K562 (cell line): ENCODE measurements at places on chromosomes 16 and 17.
A peak's percentile ranks its signal among the peaks of the same experiment; 100 is the strongest.

DNA sequence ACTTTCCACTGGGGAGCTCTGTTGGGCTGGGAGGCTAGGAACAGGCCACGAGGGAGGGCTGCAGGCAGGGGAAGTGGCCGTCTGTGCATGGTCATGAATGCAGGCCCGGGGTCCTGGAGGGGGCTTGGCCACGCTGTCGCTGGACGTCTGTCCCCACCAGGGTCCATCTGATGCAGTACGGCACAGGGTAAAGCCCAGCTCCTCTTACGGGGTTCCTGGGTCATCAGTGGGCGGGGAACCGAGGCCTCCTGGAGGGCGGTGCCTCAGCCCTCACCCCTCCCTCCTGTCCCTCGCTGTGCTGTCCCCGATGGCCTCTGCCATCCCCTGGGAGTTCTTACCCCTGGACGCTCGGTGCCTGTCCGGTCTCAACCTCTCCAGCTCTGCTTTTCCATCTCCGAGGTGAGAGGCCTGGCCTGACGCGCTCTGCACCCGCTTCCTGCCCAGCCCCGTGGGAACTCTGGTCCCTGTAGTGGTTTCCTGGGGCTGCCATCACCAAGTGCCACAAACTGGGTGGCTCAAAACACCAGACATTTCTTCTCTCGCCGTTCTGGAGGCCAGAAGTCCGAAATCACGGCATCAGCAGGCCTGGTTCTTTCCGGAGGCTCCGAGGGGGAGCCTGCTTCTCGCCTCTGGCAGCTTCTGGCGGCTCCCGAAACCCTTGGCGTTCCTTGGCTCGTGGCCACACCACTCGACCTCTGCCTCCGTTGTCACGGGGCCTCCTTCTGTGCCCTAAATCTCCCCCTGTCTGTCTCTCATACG, 182.8 kb downstream of the SEC14L1 start:
- peak; percentile 78 for DNase-seq

DNA sequence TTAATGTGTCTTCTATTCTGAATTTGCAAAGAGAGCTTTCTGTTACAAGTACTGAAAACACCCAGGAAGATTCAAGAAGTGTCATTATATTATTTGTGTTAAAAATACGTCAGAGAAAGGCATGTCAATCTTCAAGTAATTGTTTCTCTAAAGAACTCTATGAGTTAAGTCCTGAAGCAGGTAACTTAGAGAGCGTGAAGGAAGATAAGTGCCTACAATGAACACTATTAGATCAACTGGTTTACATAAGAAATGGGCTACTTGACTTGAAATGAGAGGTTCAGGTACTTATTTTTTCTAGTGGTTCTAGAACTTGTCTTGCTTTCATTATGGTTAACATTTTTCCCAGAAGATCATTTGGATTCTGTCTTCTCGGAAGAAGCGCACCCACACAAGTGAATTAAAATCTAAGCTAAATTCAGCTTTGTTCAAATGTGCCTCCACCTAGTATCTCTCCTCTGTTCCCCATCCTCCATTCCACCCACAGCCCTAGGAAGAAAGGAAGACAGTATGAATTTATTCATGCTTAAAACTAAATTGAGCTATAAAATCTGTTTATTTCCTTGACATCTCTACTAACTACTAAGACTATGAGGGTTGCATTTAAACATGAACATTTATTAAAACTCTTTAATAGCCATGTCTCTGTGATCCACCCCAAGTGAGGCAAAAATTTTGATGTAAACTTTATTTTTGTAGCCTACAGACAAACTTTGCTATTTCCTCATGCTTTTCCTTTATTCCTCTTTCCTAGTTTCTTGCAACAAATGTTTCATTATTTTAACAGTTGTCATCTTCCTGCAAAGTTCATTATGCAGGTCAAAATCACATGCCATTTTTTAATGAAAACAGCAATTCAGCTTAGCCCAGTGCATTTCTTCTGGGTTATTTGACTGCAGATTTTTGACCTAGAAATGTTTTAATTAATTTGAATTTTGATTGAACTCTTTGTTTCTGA, 206.8 kb downstream of the KCNJ2 start:
- no peak for DNase-seq

- DNase-seq, result peak; percentile 43
These were observed at the start of gene DHX58 for GRCh38 chr17:42112552-42113176. TSS of gene DHX58 (minus strand) at chr17:42112714. CDS start at chr17:42111892, 822 bp downstream.

- no peak for DNase-seq
These were observed 9.7 kb upstream of the NKD1 start for GRCh38 chr16:50538411-50539052.

DNA sequence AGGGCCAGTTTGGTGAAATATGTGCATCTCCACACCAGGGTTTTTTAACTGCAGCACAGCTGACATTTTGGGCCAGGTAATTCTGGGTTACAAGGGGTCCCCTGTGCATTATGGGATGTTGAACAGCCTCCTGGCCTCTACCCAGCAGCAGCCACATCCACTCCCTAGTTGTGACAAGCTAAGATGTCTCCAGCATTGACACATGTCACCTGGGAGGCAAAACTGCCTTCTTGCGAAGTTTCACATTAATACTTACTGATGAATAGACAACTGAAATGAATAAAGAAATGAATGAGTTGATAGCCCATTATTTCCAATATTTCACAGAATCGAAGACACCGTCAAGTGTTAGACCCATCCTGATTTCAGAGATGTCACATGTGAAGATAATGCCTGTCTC, 383.7 kb downstream of the CPPED1 start:
- DNase-seq, result no peak

DNA sequence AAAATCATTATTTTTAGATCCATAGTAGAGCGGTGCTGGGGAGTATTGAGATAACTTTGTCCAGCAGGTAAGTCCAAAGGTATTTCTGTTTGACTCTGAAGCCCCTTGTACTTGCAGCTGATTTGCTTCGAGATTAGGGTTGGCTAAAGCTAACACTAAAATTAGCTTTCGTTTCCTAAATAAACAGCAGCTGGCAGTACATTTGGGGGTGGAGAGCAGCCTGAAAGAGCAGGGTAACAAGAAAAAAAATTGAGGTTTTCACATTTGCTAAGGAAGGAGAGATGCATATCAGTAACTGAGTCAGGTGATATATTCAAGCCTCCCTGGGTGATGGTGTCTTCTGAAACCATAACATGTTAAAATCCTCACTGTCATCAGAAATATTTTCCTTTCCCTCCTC, 37.4 kb upstream of the TMC5 start:
- DNase-seq, result no peak

DNA sequence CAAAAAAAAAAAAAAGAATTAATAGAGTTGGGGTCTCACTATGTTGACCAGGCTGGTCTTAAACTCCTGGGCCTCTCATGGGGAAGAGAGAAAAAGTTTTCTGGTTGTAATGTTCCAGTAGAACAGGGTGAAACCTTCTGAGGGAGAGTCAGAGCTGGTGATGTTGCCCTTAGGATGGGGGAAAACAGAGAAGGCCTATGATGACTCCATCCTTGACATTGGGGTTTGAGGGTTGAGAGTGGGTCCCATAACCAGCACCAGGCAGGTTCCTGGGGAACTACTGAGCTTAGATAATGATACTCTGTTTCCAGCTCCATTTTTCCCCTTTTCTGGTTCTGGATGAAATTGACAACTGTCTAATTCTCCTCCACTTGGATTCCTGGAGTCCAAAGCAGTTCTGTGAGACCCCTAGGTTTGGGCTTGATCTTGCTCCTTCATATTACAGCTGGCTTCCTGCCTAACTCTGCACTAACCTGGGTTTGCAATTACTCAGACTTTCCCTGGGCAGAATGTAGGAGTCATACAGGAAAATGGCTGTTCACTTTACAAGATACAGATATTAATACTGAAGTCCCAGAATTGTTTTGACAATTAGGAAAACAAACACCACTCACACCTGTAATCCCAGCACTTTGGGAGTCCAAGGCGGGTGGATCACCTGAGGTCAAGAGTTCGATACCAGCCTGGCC, 62.8 kb upstream of the B4GALNT2 start:
- DNase-seq, result no peak

GRCh38 chr16:35210681-35211433, 1751.4 kb downstream of the TP53TG3F start:
- DNase-seq, result no peak

DNA sequence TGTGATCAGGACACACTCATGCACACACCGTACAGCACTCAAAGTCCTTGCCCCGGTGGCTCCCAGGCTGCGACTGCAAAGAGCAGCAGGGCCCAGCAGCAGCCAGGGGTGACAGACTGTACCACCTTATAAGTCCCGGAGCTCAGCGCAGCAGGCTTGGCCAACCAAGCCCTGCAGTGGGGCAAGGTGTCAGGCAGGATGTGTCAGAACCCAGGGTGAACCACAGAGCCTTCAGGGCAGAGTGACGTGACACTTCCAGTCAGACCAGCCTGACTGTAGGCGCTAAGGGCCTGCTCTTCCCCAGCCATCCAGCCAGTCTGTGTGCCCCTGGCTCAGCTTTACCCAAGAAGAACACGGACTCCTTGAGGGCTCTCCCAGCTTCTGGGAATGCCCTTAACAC, 204.1 kb downstream of the COPRS start:
- no peak for DNase-seq

DNA sequence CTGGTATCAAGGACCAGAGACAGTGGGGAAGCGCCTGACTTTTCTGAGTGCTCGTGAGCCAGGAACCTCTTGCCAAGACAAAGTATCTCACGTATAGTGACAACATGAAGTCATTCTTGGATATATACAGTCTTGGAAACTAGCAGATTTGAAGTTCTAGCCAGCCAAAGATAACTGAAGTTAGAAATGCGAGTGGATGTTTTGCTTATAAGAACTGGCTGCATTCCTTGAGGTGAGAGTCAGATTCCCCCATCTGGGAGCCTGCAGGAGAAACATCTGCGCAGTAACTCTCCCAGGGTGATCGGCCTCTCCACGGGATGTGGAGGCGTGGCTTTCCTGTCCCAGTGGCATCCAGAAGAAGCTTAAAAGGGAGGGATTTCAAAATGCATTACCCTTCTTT, 89.8 kb downstream of the SHISA6 start:
- no peak for DNase-seq

- no peak for DNase-seq
These were observed 4.2 kb upstream of the ARL2BP start for GRCh38 chr16:57240851-57241250.

DNA sequence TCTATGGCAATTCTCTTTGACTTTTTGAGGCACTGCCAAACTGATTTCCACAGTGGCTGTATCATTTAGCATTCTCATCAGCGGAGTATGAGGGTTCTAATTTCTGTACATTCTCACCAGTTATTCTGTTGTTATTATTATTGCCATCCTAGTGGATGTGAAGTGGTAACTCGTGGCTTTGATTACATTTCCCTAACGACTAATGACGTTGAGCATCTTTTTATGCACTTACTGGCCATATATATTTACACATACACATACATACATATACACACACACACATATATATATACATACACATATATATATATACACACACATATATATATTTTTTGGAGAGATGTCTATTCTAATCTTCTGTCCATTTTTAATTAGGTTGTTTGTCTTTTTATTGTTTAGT, 3.7 kb upstream of the MLYCD start:
- no peak for DNase-seq

DNA sequence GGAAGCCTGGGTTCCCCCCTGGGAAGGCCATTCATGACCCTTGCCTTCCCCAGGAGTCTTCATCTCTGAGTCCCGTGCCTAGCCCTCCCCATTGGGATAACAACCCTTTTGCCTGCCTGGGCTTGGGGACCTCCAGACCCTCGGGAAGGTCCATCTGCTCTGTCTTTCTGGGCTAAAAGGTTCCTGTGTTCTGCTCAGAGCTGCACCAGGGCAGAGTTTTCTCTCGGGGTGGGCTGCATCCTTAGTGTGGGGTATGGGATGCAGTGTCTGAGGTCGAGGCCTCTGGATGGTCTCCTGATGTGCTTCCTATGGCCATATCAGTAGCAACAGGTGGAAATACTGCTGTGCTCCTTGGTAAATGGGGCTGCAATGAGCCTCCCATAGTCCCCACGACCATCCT, 22.9 kb upstream of the PLLP start:
- DNase-seq, result no peak

- no peak for DNase-seq
These were observed 26.0 kb upstream of the SPPL2C start for GRCh38 chr17:45818699-45819098.

GRCh38 chr16:67726106-67727034, 7.3 kb upstream of the GFOD2 start:
- no peak for DNase-seq

GRCh38 chr17:77504652-77505155, 363.9 kb downstream of the SEC14L1 start:
- peak; percentile 39 for DNase-seq

DNA sequence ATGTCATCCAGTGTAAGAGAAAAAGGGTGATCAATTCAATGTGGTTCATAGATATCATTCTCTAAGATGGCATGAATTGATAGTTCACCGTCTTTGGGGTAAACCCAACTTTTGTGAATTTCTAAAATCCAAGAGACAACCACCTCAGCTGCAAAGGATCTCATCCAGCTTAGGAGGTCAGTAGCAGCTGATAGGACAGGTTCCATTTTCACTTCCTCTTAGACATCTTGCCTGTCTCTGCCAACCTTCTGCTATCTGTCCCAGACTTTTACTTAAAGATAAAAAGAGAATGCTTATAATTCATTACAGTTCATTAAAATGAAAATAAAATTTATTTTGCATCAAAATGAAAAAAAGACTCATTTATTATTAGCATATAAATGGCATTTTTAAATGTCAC, 468.2 kb downstream of the XYLT1 start:
- DNase-seq, result no peak

GRCh38 chr17:32111141-32111771, 31.0 kb upstream of the RHOT1 start:
- DNase-seq, result peak; percentile 62

DNA sequence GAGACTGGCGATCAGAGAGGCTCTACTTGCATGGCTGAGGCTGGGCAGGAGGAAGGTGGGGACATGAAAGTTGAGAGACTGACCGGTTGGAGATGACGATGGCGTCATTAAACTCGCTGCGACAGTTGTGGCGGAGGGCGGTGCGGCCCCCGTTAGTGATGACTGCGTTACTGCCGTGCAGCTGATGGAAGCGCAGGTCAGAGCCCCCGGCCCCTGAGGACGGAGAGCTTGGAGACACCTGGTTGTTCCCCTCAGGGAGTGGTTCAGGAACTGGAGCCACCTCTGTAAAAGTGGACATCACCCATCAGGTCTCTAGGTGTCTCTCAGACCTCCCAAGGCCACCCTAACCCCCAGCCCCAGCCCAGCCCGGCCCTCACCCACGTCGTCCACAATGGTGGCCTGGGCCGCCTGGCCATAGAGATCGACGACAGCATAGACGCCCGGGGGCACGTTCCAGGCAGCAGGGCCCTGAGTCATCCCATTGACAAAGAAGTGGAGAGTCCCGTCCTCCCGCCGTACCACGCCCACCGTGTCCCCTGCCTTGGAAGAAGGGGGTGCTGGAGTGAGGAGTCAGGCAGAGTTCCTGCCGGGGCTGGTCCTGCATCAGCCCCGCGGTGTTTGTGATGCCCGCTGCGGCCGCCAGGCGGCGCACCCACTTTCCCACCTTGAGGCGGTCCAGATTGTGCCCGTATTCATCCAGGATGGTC, 5.3 kb downstream of the NEURL4 start:
- peak; percentile 49 for DNase-seq

- DNase-seq, result no peak
These were observed 77.7 kb downstream of the MRM3 start for GRCh38 chr17:859824-860195.

GRCh38 chr16:87652386-87652785, 50.1 kb downstream of the JPH3 start:
- no peak for DNase-seq

- no peak for DNase-seq
These were observed 19.2 kb upstream of the MRPS23 start for GRCh38 chr17:57868910-57869616.

- no peak for DNase-seq
These were observed 841 bp downstream of the TEKT5 start for GRCh38 chr16:10693889-10694288.

- peak; percentile 25 for DNase-seq
These were observed 137.2 kb upstream of the RPH3AL start for GRCh38 chr17:489758-490329.

- DNase-seq, result no peak
These were observed 72.2 kb downstream of the SSH2 start for GRCh38 chr17:29857823-29858222.
